Spleen (tissue), 13 donors: ENCODE measurements at places on chromosomes 6 and 20. TPM values are rescaled to one million over a fixed set of nuclear protein-coding genes. Genes with fewer than 3 reads are reported as not detected.

- peaks cover 32% of the 10 kb centered on the region for H3K27me3 ChIP-seq
- H3K27ac ChIP-seq = no peak overlapping the region
- DNase-seq = no peak
- H3K4me1 ChIP-seq = no peaks in the 10 kb centered on the region
- H3K36me3 ChIP-seq = no peaks in the 10 kb centered on the region
Observed at GRCh38 chr20:21719592-21720214, 14.2 kb downstream of the PAX1 start.

TM9SF4 gene
- 42.1 TPM for total RNA-seq

- H3K27me3 ChIP-seq = peaks cover 12% of the 10 kb centered on the region
- no peak for DNase-seq
- peak overlapping the region; percentile 82 for H3K4me3 ChIP-seq
- H3K4me1 ChIP-seq = peaks cover 5% of the 10 kb centered on the region
- no peaks in the 10 kb centered on the region for H3K36me3 ChIP-seq
Observed at GRCh38 chr6:131947986-131948661, 3.0 kb downstream of the CCN2 start.

DNA sequence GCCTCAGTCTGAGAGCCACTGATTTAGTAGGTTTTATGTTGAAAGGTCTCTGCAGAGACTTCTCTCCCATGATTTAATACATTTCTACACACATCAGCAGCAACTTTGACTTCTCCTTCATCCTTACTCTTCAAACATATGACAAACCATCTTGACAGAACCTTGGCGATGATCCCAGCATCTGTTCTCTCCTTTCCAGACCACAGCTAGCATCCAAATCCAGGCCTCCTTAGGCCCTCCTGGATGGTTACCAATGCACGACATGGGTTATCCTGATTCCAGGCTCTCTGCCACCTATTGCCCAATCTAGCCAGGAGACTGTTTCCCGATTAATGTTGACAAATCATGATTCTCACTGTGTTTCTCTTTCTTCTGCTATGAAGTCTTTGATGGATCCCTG is 16.8 kb downstream of the LAMA4 start:
- no peak overlapping the region for H3K4me3 ChIP-seq
- H3K4me1 ChIP-seq = no peaks in the 10 kb centered on the region
- H3K27me3 ChIP-seq = peaks cover 35% of the 10 kb centered on the region
- H3K36me3 ChIP-seq = no peaks in the 10 kb centered on the region

DNA sequence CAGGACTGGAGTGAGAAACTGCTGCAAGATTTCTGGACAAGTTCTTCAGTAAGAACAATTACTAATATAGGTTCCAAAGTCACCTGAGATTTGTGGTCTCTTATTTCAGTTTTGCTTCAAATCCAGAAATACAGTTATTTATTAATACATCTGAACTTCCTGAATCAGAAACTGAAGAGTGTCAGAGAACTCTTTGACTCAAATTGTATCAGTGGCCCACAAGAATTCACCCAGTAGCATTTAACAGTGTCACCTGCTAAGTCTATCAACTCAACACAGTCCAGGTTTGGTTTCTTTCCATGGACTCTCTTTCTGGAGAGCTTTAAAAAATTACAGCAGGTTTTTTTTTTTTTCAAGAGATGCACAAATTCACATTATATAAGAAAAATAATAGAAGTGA is 18.8 kb upstream of the NHSL1 start:
- H3K4me3 ChIP-seq = no peak overlapping the region
- H3K27ac ChIP-seq = no peak overlapping the region
- no peaks in the 10 kb centered on the region for H3K36me3 ChIP-seq
- H3K27me3 ChIP-seq = no peaks in the 10 kb centered on the region
- DNase-seq = no peak

GRCh38 chr6:118594877-118595276 is 46.8 kb downstream of the PLN start:
- peaks cover 10% of the 10 kb centered on the region for H3K36me3 ChIP-seq
- no peak overlapping the region for H3K27ac ChIP-seq
- no peaks in the 10 kb centered on the region for H3K4me1 ChIP-seq
- H3K4me3 ChIP-seq = no peak overlapping the region

DNA sequence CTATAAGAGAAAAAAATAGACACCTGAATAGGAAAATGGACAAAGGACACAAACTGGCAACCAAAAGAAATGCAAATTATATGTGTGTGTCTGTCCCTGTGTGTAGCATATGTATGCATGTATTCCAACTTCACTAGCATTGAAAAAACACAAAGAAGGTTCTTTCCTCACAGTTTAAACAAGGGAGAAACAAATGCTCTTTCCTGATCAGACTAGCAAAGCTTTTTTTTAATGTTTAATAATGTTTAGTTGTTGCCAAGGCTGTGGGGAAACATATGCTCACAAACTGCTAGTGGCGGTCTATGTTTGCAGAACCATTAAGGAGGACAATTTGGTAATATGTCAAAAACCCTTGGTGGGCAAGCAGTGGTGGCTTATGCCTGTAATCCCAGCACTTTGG is 22.4 kb downstream of the SMLR1 start:
- no peak overlapping the region for H3K4me3 ChIP-seq
- no peak overlapping the region for H3K27ac ChIP-seq
- no peak for DNase-seq
- no peaks in the 10 kb centered on the region for H3K36me3 ChIP-seq
- H3K4me1 ChIP-seq = peaks cover 4% of the 10 kb centered on the region
